ENCODE measurements at places on chromosomes 2 and 18.
A peak's percentile ranks its signal among the peaks of the same experiment; 100 is the strongest.

DNA sequence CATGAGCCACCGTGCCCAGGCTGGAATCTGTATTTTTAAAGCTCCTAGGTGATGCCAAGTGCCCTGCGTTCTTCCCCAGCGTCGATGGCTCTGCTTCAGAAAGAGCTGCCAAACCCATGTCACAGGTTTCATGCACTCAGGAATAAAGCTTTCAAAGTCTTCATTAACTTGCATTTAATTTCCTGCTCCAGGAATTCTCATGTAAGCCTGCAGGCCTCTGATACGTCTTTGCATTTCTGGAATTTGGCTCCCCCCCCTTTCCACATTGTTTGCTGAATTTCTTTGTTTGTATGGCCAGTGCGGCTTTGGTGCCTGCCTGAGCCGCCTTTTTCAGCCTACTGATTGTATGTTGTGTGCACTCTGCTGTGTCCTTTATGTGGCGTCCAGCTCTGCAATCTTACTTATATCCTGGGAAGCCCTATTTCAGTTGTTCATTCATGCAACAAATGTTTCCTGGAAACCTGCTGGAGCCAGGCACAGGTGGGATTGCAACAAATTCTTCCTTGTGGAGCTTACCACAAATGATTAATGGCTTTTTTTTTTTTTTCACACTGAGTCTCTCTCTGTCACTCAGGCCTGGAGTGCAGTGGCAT, 17.9 kb upstream of the OTOF start:
- DNase-seq, result no peak

GRCh38 chr2:228446734-228447133, 265.2 kb upstream of the SPHKAP start:
- no peak for DNase-seq

- DNase-seq, result no peak
Measured at GRCh38 chr2:61949714-61950560, 44.5 kb downstream of the COMMD1 start.

DNA sequence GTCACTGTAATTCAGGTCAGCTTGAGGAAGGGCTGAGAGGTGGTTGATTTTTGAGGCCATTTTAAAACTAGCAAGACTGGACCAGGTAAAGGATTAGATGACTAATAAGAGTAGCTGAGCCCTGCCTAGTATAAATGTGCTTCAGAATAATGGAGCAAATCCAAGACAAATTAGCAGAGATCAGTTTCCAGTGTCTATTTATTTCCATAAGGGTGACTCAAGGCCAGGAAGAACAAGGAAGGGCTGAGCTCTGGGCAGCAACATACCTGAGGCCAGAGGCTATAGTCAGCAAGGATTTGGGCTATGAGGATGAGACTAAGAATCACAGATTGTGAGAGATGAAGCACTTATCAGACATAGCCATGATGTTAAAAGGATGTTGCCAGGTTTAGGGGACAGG, 339.0 kb upstream of the LRRTM1 start:
- DNase-seq, result no peak

DNA sequence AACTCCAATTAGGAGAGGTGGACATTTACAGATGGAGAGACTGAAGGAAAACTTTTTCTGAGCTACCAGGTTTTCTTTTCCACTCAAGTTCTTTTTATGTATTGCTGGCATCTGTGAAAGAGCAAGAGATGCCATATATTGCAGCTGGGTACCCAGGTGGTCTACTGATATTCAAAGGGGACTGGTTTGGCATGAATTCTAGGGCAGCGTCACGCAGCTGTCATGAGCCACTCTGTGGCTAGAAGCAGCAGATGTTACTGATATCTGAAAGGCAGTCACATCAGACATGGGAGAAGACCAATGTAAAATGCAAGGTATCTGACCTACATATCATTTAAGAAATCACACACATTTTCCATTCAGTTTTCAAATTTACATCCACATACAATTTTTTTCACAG, 408.8 kb downstream of the GALNT13 start:
- no peak for DNase-seq

- DNase-seq, result no peak
Measured at GRCh38 chr2:18856765-18857164, 267.4 kb upstream of the NT5C1B start.

DNA sequence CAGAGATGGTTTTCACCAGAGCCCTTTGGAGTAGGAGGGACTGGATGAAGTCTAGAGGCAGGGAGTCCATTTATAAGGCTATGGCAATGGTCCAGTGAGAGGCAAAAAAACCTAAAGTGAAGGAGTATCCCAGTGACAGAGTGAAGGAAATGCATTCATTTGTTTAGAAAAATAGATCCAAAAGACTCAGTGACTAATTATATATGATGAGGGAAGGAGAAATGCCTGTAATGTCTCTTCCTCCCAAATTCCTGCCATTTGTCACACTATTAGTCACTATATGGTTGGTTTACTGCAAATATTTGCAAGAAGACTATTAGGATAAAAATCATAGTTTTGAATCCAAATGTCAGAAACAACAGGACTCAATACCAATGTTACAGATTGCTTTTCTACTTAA, 104.2 kb downstream of the ZNF521 start:
- no peak for DNase-seq

GRCh38 chr2:28565720-28566295, 69.9 kb downstream of the PLB1 start:
- DNase-seq, result no peak

DNA sequence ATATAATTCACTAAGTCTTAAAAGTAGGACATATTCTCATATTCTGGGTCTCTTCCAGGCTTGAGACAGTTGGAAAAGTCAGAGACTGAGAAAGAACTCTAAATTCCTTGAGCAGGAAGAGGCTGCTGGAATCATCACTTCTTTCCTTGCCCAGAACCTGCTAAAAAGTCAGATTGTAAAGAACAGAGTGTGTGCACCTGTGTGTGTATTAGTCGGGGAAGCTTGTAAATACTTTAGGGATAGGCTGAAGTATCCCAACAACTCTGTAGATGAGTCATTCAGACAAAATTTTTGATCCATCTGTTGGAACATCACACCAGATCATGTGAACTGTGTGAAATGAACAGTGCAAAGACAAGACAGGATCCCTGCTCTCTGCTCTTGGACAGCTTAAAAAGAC, 16.1 kb downstream of the GAREM1 start:
- DNase-seq, result no peak

- DNase-seq, result no peak
Measured at GRCh38 chr18:5759194-5759593, 136.1 kb downstream of the TMEM200C start.

DNA sequence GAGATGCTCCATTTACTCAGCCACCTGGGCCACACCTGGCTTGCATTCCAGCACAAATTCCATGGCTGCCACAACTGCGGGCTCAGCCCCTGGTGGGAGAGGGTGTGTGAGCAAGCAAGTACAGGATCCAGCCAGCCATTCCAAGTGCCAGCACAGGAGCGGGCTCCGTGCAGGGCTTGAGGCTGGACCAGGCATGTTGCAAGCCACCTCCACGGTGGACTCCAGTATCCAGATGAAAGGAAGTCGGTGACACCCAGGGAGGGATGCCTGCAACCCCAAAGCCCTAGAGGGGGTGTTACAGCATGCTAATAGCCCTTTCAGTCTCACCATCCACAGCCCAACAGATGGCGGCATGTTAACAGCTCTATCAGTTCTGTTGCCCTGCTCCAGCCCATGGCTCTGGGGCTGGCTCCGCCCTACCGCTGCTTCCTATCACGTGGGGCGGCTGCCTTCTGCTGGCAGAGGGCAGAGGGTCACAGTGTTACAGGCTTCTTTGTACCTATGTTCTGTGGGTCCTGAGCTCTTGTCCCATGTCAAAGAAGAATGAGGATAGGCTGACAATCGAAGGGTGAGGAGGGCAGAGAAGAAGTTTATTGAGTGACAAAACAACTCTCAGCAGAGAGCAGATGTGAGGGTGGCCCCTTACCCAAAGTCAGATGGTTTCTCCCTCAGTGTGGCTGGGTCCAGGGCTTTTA, 11.7 kb upstream of the GORASP2 start:
- DNase-seq, result no peak

- DNase-seq, result peak; percentile 23
Measured at GRCh38 chr2:8315531-8316165, 366.2 kb upstream of the ID2 start.

Data from AG08396 (cell line).